Umbilical cord (tissue), 2 donors: ENCODE measurements at places on chromosomes 16 and 17.

GRCh38 chr17:64096037-64096436 lies 33.9 kb downstream of the ERN1 start:
- no peak for DNase-seq

GRCh38 chr17:76943781-76944213 lies 75.6 kb downstream of the MGAT5B start:
- no peak for DNase-seq

GRCh38 chr17:77399319-77399957 lies 258.7 kb downstream of the SEC14L1 start:
- no peak for DNase-seq

GRCh38 chr16:2470603-2471015 lies 488 bp upstream of the NTN3 start:
- DNase-seq: no peak

DNA sequence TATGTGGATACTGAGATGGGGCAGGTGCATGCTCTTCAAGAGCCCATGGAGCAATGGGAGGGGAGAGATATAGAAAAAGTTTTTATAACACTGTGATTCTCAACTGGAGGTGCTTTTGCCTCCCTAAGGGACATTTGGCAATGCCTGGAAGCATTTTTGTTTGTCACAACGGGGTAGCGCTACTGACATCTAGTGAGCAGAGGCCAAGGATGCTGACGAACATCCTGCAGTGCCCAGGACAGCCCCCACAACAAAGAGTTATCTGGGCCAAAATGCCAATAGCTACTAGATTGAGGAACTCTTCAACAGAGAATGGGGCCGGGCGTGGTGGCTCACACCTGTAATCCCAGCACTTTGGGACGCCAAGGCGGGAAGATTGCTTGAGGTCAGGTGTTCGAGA lies 67.2 kb upstream of the CLEC3A start:
- DNase-seq: no peak

- DNase-seq: no peak
These were observed 515 bp downstream of the SUMO2 start for GRCh38 chr17:75182319-75182568.

- DNase-seq: no peak
These were observed 5.5 kb upstream of the PHF12 start for GRCh38 chr17:28956861-28957260.
